Psoas muscle (tissue), 8 donors: ENCODE measurements at places on chromosomes 11 and 22. TPM values are rescaled to one million over a fixed set of nuclear protein-coding genes. Genes with fewer than 3 reads are reported as not detected.

GDPD4 gene
- total RNA-seq = not detected

RAG1 gene
- 0.76 TPM for total RNA-seq

PACS1 gene
- total RNA-seq = 16.3 TPM

ADM2 gene
- total RNA-seq = not detected

EXPH5 gene
- total RNA-seq = 0.15 TPM
